ENCODE measurements at places on chromosomes 5 and 9.

DNA sequence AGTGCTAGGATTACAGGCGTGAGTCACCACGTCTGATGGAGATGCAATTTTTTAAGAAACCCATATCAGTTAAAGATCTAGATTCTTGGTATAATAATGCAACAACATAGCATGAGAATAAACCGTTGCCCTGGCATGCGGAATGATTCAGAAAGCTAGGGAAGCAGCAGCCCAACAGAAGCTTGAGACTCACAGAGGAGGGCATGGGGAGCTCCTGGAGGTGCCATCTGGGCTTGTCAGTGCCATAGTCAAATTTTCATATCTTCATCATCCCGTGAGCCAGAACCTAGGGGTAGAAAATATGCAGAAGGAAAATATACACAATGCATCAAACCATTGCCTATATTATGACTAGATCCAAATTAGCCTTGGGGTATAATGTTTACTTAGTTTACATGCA is 118.7 kb upstream of the ADAMTS16 start:
- DNase-seq, result no peak

DNA sequence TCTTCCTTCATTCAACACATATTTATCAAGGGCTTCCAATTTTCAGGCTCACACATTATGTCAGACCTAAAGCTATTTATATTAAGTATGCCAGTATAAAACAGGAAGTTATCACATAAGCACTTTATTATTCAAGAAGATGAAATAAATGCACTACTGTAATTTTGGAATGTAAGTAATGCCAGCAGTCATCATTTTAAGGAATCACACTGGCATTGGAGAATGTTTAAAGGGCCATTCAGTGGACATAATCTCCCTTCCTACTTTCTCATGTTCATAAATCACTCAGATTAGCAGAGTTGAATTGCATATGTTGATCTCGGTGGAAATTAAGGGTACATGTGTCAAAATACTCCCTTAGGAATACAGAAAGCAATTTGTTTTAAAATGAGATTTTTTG is 164.4 kb downstream of the GIN1 start:
- no peak for DNase-seq

DNA sequence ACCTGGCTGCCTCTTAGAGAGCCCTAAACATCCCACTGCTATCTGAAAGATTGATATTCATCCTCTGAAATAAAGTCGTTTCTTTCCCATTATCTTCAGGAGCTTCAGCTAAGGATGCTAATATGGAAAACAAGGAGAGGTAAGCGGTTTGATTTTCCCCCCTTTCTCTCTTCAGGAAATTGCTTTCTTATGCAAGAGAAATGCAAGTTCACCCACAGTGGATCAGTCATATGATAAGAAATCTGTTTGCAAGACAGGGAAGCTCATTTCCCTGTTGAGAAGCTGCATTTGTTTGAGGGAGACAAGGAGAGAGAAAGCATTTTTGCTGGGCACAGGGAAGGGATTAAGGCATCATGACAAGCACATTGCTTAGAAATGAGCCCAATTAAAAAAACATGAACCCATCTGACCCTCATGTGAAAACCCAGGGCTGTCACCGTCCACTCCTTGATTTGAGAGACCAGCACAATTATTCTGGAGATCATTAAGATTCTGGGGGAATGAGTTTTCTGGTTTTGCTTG is 53.7 kb upstream of the BOD1 start:
- DNase-seq, result peak; percentile 3

DNA sequence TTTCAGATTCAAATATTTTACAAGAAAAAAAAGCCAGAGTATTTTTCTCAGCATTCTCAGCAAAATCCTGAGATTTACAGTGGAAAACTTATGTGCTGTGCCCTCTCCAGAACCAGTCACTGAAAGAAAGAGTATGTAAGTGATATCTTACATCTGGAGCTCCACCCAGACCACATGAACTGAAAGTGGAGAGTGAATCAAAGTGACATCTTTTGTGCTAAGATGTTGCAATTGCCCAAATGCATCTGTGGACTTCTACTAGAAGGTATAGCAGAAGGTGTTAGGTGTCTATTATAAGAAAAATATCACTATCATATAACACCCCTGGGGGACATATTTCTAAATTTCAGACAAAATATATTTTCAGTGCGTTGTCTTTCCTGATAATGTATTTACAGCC is 49.0 kb upstream of the RIC1 start:
- DNase-seq, result no peak

DNA sequence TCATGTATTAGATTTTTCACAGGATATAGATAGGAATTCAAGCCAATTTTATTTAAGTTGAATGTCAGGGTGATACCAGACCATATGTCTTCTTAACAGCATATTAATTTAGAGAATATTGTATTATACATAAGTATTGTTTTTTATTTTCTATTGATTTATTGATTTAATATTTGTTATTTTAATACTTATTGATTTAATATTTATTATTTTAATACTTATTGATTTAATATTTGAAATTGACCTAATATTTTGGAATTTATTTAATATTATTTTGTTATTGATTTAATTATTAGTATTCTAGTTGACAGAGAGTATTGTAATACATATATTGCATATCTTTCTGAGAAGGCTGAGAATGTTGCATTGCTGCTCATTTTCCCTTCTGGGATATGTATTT is 1411.8 kb upstream of the ACO1 start:
- no peak for DNase-seq

GRCh38 chr5:134851307-134851923 is 5.6 kb downstream of the C5orf24 start:
- no peak for DNase-seq

DNA sequence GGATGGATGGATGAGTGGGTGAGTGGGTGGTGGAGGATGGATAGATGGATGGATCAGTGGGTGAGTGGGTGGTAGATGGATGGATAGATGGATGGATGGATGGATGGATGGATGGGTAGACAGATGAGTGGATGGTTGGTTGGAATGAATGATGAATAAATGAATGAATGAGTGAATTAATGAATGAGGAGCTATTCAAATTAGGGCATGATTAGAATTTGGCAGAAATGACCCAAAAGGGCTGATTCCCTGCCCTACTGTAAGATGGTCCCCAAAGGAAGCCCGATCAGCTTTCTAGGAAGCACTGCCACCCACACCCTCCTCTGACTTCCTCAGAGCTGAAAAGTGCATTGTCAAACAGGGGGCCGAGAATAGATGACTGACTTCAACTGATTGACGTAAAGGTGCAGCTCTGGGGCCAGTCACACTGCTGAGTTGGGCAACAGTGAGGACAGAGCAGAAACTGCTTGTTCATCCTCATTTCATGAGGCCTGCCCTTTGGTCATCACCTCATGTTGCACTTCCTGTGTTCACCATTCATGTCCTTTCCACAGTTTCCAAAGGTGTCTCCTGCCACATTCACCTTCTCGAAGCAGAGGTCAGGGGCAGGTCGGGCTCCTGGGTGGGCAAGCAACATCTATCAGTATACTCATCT is 34.3 kb downstream of the NIPAL4 start:
- no peak for DNase-seq

DNA sequence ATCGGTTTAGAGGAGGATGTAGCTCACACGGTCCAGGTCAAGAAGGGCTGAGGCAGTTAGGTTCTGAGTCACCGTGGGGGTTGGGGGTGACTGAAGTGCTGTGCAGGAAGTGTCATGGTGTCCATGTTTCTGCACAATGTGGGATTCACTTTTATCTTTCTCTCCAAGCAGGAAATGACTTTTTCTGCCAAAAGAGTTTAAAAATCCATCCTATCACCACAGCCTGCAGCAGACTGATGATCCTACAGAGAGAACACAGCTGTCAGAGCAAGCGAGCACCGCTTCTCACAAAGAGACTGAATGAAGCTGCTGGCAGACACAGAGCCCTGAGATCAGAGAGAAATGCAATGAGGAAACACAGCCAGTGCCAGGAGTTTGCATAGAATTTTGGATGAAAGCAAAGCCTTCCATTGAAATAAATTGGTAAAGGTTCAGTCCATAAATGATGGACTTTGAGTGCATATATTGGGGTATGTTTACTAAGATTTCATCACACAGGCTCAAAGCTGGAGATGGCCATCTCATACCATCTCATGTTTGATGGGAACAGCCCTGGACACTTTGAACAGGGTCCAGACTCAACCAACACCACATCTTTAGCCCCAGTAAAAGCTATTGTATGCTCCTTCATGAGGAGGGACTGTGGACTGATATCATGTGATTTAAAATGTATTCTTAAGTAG is 213.9 kb upstream of the FBXL7 start:
- no peak for DNase-seq

- DNase-seq, result no peak
These were observed 123.5 kb upstream of the SARDH start for GRCh38 chr9:133861692-133862091.

GRCh38 chr5:80124121-80124918 is 89.2 kb downstream of the THBS4 start:
- DNase-seq, result no peak

DNA sequence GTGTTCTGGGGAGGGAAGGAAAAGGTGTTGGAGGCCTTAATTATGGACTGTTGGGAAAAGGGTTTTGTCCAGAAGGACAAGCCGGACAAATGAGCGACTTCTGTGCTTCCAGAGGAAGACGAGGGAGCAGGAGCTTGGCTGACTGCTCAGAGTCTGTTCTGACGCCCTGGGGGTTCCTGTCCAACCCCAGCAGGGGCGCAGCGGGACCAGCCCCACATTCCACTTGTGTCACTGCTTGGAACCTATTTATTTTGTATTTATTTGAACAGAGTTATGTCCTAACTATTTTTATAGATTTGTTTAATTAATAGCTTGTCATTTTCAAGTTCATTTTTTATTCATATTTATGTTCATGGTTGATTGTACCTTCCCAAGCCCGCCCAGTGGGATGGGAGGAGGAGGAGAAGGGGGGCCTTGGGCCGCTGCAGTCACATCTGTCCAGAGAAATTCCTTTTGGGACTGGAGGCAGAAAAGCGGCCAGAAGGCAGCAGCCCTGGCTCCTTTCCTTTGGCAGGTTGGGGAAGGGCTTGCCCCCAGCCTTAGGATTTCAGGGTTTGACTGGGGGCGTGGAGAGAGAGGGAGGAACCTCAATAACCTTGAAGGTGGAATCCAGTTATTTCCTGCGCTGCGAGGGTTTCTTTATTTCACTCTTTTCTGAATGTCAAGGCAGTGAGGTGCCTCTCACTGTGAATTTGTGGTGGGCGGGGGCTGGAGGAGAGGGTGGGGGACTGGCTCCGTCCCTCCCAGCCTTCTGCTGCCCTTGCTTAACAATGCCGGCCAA is 19.1 kb downstream of the PTGES2 start:
- no peak for DNase-seq

- no peak for DNase-seq
These were observed 191.8 kb downstream of the MEF2C start for GRCh38 chr5:88691230-88691582.

- DNase-seq, result no peak
These were observed 98.5 kb downstream of the OSMR start for GRCh38 chr5:38944282-38944681.

DNA sequence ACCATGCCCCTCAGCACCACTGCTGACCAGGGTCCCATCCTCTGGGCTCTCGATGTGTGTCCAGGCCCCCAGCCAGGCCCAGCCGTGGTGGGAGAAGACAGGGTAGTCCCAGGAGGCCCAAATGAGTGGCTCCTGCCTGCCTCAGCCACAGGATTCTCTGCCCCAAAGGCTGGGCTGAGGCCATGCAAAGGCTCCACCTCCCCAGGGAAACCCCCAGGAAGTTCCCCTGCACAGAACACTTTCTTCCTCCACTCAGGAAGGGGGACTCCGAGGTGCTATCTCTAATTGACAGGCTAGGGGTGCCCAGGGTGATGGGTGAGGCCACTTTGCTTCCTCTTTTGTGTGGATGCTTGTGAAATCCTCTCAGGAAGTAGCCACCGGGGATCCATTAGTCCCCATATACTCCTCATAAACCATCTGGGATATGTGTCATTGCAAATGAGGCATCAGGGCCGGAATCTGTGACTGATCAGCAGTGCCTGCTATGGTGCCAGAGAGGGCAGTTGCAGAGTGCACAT is 23.1 kb upstream of the TDRD7 start:
- DNase-seq, result no peak

- DNase-seq, result no peak
These were observed 52.9 kb downstream of the BARX1 start for GRCh38 chr9:93902051-93902779.

- no peak for DNase-seq
These were observed 297.8 kb downstream of the SH3GL2 start for GRCh38 chr9:17876687-17877086.

- DNase-seq, result no peak
These were observed 58.6 kb downstream of the PTCD2 start for GRCh38 chr5:72378639-72379289.

GRCh38 chr5:135085133-135085935 is 51.3 kb upstream of the PITX1 start:
- no peak for DNase-seq

DNA sequence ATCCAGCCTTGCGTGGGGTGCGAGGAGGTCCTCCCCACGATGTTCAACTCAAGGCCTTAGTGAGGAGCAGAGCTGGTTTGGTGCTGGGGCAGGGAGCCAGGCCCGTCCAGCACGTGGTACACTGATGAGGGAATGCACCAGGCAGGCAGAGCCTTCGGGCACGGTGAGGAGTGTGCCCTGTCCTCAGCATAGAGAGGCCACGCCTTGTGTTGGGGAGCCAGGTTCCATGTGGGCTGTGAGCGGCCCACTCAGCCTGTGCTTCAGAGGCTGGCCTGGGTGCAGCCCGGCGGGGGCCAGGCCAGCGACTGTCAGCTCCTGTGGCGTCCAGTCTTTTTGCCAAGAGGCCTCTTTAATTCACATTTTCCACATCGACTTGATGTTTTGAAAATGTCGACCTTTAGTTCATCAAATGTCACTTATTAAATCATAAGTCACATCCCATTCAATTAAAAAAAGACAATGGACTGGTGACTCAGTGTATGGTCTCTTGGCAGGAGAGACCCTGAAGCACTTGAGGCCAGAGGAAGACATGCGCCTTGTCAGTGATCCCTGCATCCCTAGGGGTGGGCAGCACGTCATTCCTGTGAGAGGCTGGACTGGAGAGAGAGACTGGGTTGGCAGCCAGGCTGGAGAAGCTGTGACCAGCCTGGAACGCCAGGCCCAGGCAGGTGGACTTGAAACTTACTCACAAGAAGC is 21.7 kb downstream of the ERGIC1 start:
- DNase-seq, result no peak

GRCh38 chr5:119895066-119895465 is 265.7 kb downstream of the FAM170A start:
- no peak for DNase-seq

DNA sequence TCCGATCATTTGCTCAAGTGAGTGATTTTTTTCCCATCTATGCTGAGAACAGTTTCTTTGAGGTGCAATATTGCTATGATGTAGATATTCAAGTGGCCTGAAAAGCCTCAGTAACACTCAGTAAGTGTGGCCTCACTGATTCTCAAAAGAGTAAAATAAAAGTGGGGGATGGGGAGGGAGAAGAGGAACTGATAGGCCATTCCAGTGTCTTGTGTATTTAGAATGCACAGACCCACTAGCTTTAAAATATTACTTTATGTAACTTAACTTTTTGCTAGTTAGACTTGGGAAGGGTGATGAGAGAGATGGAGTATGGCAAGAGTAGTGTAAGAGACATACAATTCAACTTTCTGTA is 79.5 kb upstream of the ZNF608 start:
- DNase-seq, result no peak
